Cerebellar nuclear complex (tissue), 1 donor: ENCODE measurements at places on chromosomes 7 and 10.

DNA sequence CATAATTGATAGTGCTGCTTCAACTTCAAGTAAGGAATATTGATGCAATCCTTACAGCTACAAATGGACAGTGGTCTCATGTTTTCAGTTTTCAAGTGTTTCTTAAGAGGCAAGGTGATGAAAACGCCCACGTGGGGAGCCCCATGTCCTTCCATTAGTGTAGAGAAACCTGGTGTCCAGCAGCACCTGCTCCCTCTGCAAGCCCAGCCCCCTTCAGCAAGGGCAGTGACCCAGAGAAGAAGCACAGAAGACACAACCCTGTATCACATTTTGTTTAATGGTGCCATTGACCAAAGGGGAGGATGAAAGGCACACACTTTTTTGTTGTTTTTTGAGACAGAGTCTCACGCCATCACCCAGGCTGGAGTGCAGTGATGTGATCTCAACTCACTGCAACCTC is 143.7 kb downstream of the EGFR start:
- no peak for DNase-seq

DNA sequence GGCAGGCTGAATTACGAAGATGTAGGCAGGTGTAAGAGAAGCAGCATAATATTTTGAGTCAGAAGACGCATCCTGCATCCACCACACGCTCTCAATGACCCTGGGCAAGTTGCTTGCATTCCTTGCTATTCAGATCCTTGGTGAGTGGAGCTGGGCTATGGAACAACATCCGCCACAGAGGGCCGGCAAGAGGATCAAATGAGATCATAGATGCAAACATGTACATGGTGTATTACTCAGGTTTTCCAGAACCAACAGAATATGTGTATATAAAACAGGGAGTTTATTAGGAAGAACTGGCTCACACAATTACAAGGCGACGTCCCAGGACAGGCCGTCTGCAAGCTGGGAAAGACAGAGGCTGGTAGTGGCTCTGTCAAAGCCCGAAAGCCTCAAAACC is 51.5 kb downstream of the ADAM12 start:
- DNase-seq = no peak

- DNase-seq = no peak
Observed at GRCh38 chr10:122140941-122141623, 130.0 kb upstream of the BTBD16 start.

DNA sequence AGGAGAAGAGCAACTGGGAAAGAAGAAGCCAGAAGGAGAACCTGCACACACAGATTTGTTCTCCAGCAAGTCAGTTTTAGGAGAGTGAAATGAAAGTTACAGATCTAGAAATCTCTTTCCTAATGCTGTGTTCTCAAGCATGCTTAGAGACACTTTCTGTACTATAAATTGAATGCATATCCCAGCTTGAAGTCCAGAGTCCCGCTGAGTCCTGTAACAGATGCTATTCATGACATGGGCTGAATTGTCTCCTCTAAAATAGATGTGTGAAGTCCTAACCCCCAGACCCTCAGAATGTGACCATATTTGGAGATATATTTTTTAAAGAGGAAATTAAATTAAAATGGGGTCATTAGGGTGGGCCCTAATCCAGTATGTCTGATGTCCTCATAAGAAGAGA is 46.9 kb upstream of the GJD4 start:
- DNase-seq = no peak

DNA sequence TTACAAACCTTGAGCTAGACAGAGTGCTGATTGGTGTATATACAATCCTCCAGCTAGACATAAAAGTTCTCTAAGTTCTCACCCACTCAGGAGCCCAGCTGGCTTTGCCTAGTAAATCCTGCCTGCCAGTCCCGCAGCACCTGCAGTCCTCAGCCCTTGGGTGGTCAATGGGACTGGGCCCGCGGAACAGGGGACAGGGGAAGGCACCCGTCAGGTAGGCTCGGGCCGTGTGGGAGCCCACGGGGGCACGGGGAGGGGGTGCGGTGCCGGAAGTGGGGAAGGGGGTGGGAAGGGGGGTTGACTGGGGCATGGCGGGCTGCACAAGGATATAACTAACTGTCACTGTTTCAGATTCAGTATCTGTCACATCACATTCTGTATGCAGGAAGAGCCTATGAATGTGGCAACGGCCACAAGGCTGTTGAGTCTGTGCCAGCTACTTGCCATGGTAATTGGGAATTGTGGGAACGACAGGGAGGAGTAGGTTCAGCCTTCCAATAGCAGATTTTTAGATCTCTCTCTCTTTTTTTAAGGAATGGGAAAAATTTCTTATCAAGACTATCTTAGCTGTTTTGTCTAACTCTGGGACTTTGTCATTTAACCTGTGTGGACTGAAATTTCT is 205.1 kb upstream of the PLPP4 start:
- no peak for DNase-seq

- DNase-seq = no peak
Observed at GRCh38 chr10:26467639-26468038, 29.5 kb downstream of the APBB1IP start.

- no peak for DNase-seq
Observed at GRCh38 chr7:30080818-30081217, 52.6 kb downstream of the PLEKHA8 start.

DNA sequence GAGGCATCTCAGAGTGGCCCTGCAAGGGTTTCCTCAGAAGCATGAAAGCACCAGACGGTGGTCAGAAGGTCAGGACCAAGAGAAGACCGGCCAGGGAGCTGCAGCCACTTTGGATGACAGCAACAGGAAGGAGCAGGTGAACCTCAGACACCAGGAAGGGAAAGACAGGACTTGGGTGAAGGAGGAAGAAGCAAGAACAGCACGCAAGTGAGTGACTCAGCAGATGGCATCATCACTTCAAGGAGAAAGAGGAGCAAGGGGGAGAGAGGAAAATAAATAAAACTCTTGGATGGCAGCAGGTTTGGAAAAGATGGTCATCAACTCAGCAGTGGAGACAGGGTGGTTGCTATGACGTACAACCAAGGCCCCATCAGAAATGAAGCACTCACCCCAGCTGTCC is 31.6 kb downstream of the NCAPG2 start:
- DNase-seq = no peak

- DNase-seq = no peak
Observed at GRCh38 chr10:95691281-95691680, 2.4 kb downstream of the TCTN3 start.

GRCh38 chr7:21108182-21108581 is 319.7 kb upstream of the SP4 start:
- DNase-seq = no peak

GRCh38 chr7:70212281-70212680 is 614.0 kb downstream of the AUTS2 start:
- no peak for DNase-seq

- no peak for DNase-seq
Observed at GRCh38 chr10:72334196-72334824, 20.4 kb downstream of the DNAJB12 start.

DNA sequence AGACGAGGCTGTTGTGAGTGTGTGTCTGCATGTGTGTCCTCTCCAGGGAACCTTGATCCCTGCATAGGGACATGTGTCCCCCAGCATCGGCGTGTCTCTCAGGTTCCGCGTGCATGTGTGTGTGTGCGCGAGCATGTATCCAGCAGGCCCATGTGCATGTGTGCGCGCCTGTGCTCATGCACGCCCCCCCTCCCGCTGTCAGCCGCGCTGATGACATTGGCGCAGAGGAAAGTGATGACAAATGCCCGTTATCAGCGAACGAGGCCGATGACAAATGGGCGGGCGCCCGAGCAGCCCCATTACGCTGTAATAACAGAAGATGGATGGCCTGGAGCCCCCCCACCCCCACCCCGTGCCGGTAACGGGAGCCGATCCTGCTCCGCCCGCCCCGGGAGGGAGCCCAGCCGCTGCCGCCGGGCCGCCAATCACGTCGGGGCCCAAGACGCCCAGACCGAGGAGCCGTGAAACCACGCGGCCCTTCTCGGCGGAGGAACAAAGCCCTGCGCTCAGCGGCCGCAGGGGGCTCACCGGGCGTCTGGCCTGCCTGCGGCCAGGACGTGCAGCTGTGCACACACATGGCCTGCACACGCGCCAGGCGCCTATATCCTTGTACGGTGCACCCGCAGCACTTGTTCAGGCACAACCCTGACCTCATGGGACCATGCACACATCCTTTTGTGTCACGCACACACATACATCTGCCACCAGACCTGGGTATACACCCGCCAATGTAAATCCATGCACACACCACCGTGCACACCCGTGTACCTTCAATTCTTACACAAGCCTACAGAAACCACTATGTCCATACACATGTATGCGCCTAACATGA is 21.5 kb downstream of the POLL start:
- DNase-seq = no peak

DNA sequence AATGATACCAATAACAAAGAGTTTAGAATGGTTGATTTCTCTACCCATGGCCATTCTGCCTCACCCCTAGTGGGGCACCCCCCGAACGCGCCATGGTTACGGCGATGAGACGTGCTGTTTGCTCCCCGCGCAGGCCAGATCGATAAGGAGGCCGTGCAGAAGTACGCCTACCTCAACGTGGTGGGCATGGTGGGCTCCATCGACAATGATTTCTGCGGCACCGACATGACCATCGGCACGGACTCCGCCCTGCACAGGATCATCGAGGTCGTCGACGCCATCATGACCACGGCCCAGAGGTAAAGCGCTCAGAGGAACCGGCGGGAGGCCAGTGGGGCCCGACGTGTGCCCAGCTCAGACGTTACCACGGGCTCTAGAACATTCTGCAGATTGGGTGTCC is 36.3 kb downstream of the PFKP start:
- DNase-seq = no peak

DNA sequence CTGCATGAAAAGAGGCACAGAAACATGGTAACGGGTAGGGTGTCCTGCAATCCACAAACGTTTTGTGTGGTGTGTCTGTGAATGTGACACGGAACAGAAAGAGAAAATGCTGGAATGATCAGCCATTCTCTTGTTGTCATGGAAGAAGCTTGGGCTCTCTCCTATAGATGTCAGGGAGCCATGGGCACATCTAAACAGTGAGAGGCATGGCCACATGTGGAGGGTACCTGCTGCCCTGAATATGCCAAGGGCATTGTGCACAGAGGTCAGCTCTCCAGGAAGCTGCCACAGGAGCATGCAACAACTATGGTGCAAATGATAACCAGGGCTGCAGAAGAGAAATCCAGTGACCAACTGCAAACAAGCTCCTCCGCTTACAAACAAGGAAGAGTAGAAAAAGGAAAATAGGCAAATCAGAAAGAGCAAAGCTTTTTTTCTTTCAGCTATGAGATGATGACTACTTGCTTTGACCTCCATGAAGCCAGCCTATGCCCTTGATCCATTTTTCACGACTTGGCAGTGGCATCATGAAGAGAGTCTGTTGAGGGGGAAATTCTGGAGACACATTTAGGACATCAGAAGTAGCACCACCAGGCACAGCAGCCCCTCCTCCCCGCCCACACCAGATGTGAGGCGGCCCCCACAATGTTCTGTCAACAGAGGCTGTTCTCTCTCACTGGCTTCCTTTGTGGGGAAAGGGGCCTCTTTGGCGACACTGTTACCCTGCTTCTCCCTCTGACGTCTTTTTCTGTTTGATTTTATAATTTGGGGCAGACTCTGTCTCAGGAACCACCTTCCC is 4.8 kb upstream of the PDE1C start:
- no peak for DNase-seq
